ENCODE measurements at places on chromosomes 1 and 21.

- DNase-seq = no peak
These were observed 2.5 kb downstream of the KRTAP10-11 start for GRCh38 chr21:44648557-44649311.

- no peak for DNase-seq
These were observed 124.3 kb downstream of the PGBD5 start for GRCh38 chr1:230301822-230302221.

- DNase-seq = no peak
These were observed 29.2 kb downstream of the CDC7 start for GRCh38 chr1:91529856-91530255.

GRCh38 chr1:19044975-19045831 lies 88.7 kb upstream of the IFFO2 start:
- DNase-seq = no peak

DNA sequence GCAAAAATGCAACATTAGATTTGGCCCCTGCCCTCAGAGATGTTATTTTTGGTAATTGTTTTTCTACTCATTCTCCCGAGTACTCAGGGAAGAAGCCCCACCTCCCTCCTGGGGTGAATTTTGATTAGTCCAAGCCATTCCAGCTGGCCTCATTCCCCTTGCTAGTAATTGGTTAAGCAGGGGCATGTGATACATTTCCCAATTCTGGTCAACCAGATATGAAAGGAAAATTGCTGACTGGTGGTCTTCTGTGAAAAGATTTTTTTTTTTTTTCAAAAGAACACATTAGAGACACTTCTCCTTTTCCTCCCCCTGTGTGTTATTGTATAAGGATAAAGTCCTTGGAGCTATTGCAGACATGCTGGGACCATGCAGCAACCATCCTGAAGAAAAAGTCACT lies 71.1 kb upstream of the AKT3 start:
- DNase-seq = no peak

GRCh38 chr1:46153732-46154131 lies 21.2 kb upstream of the TSPAN1 start:
- no peak for DNase-seq

GRCh38 chr1:172220376-172220775 lies 200.1 kb upstream of the C1orf105 start:
- no peak for DNase-seq

DNA sequence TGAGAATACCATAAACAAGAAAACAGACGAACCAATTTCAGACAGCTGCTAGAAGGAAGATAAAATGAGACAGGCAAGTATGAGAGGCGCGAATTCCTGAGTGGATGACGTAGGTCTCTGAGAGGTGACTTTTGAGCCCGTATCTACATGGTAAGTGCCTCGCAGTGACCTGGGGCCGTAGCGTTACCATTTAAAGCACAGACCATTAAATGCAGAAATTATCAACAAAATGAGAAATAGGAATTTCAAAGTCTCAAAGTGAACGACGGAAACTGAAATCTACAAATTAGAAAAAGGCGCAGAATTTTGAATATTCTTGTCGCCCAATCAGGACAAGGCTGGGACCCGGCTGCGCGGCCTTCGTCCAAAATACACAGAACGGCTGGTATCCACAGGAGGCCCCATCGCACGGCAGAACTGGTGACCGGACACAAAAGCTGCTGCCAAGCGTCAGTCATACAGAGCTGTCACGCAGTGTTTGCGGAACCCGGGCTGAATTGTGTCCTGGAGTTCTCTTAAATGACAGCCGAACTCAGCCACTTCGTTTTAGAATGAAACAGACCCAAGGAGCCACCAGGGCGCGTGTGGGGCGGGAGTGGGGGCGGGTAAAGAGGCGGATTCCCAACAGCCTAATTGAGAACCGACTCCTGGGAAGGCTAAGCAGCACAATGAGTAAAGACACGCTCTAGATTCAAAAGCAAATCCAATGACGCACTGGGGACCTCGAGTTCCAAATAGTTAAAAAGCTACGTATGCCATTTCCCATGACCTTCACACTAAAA lies 13.8 kb upstream of the BOLA1 start:
- DNase-seq = peak; percentile 84

GRCh38 chr1:207850621-207851407 lies 60.1 kb downstream of the CD34 start:
- DNase-seq = no peak

- no peak for DNase-seq
These were observed 274.0 kb upstream of the NR5A2 start for GRCh38 chr1:199753513-199753912.

- no peak for DNase-seq
These were observed 125.9 kb downstream of the CLIC6 start for GRCh38 chr21:34794686-34795085.

GRCh38 chr1:198523182-198523950 lies 17.1 kb downstream of the ATP6V1G3 start:
- DNase-seq = no peak

DNA sequence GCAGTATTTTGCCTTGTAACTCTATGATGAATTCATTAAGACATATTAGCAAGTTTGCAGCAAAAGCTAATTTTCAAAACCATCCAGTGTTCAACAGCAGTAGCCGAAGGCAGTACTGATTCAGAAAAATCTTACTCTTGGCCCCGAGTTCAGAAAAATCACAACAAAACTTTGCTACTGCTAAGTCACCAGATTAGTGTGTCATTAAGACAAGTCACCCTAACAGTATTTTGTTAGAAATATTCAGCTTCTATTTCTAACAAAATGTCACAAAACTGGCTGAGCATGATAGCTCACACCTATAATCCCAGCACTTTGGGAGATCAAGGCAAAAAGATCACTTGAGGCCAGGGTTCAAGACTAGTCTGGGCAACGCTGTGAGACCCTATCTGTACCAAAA lies 8.2 kb downstream of the GTF2B start:
- DNase-seq = no peak

- DNase-seq = no peak
These were observed 67.3 kb upstream of the ADGRL2 start for GRCh38 chr1:81733480-81733879.

Data from LoVo (cell line).